ENCODE measurements at places on chromosomes 2 and 18.

- DNase-seq: no peak
These were observed 84.1 kb upstream of the SLC66A3 start for GRCh38 chr2:11071211-11071610.

DNA sequence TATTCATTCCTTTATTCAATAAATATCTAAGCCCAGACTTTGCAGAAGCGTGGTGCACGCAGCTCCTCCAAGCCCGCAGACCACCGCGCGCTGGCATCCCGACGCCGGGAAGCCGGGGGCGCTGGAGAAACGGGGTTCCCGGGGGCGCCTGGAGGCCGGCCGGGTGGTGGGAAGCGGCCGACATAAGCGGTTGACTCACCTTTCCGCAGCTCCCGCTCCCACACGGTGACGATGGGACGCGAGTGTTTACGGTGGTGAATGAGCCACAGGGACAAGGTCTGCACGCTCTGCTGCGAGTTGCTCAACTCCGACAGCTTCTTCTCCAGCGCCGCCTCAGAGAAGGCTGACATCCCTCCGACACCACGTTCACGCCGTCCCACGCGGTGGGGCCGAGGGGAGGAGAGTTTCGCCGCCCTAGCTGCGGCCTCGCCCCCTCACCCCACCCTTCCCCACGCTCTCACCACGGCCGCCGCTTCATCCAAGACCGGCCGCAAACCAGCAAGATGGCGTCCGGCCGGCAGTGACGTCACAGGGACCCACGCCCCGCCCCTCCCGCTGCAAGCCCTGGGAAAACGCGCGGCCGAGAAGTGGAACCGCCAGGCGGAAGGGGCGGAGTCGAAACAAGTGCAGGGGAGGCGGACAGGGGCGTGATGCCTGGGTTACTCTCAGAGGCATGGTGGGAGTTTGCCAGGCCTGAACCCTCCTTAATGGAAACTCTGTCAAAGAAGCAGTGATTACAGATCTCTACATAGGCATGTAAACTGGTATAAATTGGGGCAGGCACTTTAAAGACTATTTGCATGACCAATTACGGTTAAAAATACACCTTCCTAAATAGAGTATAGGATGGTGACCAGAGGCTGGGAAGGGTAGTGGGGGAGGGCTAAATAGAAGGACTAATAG is at the start of gene RPRD1A:
TSS of gene RPRD1A (minus strand) at position 505 of the 903 bp plus-strand sequence. CDS start at position 350, 155 bp downstream.
- peak; percentile 95 for DNase-seq

DNA sequence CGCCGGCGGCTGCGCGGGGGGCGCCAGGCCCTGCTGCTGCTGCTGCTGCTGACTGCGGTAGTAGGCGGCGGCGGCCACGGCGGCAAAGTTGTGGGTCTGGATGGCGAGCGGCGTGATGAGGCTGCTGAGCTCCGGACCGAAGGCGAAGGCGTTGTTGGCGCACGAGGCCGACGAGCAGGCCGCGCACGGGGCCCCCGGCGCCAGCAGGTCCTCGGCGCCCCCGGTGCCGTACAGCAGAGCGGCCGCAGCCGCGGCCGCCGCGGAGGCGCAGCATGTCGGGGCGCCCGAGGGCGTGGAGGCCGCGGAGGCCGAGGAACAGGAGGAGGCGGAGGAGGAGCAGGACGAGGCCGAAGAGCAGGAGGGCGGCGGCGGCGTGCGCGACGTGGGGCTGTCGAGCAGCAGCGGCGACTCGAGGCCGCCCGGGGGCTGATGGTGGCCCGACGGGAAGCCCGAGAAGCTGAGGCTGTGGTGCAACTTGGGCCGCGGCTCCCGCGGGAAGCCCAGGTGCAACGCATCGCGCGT is 1.8 kb downstream of the ZFP36L2 start:
- DNase-seq: no peak

GRCh38 chr2:112997151-112997550 is 8.1 kb upstream of the IL36A start:
- DNase-seq: no peak

GRCh38 chr2:175030380-175031271 is 25.4 kb upstream of the CHN1 start:
- DNase-seq: peak; percentile 49

DNA sequence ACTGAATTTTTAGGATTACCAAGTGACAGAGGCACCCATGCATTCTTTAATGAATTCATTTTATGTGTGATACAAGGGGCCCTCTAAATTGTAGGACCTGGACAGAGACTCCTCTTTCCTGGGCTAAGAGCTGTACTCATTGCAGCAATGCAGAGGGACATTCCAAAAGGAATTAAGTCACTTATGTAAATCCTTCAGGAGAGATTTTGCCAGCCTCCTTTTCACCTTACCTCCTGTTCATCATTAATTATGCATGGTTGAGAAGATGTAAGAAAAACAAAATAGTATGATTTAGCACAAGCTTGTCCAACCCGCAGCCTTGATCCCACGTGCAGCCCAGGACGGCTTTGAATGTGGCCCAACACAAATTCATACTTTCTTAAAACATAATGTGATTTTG is 84.5 kb upstream of the TANK start:
- DNase-seq: no peak

DNA sequence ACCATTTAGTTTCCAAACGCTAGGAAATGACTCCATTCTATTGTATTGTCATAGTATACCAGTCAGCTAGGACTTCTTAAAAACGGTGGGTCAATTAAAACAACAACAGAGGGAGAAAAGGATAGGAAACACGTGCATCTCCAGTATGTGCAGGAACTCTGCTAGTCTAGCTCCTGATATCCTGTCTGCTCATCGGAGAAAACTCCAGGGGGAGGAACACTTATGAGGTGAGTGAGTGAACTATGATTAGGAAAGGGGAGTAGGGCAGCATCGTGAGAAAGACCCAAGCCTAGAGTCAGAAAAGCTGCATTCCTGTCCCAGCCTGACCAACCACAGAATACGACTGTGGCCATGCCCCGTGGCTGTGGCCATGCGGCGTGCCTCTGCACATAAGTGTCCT is 34.2 kb downstream of the DTNB start:
- no peak for DNase-seq

GRCh38 chr18:389658-390357 is 110.7 kb downstream of the COLEC12 start:
- DNase-seq: no peak

GRCh38 chr2:98026927-98027522 is 31.3 kb upstream of the TMEM131 start:
- DNase-seq: no peak

- DNase-seq: peak; percentile 12
These were observed 24.3 kb downstream of the SMAD7 start for GRCh38 chr18:48926420-48926857.

DNA sequence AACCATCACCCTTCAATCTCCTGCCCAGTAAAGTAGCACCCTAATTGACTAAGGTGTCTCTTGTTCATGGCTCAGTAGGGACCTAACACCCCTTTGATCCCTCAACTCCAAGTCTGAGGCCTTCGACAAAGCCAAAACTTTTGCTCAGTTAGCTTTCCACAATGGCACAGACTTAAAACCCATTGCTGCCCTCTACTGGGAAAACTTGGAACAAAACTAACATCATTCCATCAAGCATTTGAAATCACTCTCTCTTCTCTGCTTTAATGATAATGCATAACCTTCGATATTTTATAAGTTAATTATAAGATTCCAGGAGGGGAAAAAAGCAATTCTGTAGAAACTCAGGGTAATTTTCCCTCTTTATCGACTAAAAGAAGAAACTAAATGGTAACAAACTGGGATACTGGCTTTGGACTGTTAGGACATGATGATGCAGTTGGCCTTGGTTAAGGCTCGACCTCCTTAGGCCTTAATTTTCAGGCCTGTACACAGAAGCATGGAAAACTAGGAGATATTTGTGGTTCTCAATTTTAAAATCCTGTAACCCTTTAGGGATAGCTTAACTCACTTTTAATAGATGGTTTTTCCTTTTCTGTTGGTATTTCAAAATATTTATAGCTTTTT is 127.8 kb downstream of the STK39 start:
- DNase-seq: peak; percentile 68

Data from cerebellar cortex (tissue), 1 donor.